IMR-90 (cell line): ENCODE measurements at places on chromosomes 12 and 14.
A peak's percentile ranks its signal among the peaks of the same experiment; 100 is the strongest.

GRCh38 chr12:113220593-113221180, 577 bp upstream of the TPCN1 start:
- DNase-seq = no peak

- peak; percentile 18 for DNase-seq
These were observed 357.8 kb downstream of the DUSP6 start for GRCh38 chr12:88994537-88994936.

- DNase-seq = no peak
These were observed 1.5 kb upstream of the NXPH4 start for GRCh38 chr12:57215065-57215464.

DNA sequence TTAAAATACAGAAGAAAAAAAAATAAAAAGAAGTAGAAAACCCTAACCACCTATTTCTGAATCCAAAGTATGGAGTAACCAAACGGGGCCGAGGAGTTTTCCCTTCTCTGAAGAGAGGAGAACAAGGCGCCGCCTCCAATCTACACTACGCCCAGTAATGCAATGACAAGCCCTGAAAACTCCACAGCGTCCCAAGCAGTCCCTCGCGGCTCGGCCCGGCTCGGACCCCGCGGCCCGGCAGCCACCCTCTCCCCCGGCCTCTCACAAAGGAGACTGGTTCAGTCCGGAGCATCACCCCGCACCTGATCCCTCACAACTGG, 371 bp downstream of the CHD8 start:
- DNase-seq = no peak

DNA sequence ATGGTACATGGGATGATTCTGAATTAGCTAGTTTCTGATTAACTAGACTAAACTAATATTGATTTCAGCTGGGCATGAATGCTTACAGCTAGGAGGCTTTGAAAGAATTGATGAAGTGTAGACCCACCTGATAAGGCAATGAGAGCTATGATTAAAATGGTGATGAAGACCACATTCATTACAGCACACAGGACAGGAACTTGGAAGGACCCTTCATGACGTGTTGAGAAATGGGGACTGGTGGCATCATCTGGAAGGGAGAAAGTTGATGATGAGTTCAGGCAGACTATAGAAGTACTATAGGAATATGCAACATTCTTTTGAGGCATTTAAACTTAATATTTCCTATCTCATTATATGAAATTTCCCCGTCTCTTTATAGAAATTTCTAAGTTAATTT, 4.5 kb downstream of the CD69 start:
- DNase-seq = no peak

- DNase-seq = peak; percentile 61
These were observed at the start of gene IGF1 for GRCh38 chr12:102480406-102480805. IGF1 (minus strand) TSS chr12:102480563; CDS start chr12:102480381, 182 bp downstream.

GRCh38 chr12:21545557-21545956, 19.5 kb downstream of the SPX start:
- no peak for DNase-seq

DNA sequence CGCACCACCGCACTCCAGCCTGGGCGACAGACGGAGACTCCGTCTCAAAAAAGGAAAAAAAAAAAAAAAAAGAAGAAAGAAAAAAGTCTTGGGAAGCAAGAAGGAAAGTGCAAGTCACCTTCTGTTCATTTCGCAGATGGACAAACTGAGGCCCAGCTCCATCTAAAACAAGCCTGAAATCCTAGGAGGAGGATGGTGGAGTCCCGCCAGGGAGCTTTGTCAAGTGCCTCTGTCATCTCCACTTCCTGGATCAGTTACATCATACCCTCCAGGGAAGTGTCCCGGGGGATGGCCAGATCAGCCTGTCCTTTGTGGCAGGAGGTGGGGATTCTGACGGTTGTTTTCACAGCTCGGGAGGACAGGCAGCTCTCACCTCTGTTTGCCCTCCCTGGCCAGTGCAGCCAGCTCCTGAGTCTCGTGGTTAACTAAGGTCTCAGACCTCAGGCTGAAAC, 8.7 kb upstream of the SDSL start:
- DNase-seq = peak; percentile 9

DNA sequence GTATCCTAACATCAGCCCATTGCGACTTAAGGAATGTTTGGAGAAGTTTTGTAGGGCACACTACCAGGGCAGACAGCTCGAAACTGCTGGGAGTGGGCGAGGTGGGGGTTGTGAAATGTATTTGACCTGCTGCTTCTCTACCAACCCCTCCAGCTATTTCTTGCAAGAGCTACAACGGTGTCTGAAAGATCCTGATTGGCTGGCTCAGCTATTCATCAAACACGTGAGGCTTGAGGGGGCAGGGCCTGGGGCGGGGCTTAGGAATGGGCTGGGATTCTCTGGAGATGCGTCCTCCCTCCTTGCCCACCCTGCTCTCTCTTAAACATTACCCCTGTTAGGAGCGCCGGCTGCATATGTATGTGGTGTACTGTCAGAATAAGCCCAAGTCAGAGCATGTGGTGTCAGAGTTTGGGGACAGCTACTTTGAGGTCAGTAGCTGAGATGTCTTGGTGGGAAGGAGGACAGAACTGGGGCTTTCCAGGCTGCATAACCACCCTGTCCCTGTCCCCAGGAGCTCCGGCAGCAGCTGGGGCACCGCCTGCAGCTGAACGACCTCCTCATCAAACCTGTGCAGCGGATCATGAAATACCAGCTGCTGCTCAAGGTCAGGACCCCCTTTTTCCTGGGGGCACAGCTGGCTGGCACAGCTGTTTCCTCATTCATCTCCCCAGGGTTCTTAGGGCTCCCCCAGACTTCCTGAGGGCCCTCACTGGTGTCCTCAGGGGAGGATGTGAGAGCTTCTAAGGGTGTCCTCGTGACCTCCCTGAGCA, 3.1 kb downstream of the ARHGEF25 start:
- DNase-seq = peak; percentile 15

DNA sequence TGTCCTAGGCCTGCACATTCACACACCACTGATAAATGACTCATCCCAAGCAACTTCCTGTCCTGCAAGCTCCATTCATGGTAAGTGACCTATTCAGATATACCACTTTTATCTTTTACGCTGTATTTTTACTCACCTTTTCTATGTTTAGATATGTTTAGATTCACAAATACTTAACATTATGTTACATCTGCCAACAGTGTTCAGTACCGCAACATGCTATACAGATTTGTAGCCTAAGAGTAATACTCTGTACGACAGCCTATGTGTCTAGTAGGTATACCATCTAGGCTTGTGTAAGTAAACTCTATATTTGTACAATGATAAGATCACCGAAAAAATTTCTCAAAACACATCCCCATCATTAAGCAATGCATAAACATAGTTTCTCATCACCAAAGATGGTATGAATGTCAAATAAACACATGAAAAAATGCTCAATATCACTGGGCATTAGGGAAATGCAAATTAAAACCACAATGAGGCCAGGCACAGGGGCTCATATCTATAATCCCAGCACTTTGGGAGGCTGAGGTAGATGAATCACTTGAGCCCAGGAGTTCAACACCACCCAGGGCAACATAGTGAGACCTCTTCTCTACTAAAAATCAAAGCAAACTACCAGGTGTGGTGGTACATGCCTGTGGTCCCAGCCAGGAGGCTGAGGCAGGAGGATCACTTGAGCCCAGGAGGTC, 20.7 kb downstream of the ATXN2 start:
- peak; percentile 91 for DNase-seq

DNA sequence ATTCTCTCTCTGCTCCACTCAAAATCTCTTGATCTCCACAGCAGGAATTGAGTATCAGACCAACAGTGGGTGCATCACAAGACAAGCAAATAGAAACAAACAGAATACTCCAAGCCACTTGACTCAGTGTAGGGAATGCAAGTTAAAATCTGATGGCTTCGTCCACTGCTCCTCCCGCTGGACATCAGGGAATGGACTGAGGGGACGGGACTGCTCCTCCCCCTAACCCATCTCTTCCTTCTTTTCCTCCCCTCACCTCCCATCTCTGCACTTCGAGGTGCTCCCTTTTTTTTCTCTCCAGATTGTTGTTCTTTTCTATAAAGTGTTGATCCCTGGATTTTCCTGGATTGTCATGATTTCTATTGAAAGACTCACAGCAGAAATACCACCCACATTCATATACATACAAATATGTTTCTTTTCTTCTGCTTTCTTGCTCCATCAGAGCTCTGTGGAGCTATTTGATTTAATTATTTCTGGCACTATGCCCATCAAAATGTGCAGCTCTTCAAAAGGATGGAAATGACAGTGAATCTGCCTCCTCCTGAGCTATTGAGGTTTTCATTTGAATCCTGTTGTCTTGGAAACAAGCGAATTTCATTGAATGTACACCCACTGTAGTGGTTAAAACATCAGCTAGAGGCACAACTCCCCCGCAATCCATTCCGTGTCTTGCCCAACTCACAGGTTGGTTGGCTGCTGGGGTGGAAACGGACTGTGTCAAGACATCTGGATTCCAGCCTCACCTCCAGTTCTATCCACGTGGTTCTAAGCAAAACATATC, 199.7 kb downstream of the SPTSSA start:
- no peak for DNase-seq

- DNase-seq = no peak
These were observed 70.0 kb downstream of the TTC6 start for GRCh38 chr14:37665479-37665878.

GRCh38 chr14:20652996-20653975, 11.8 kb upstream of the OR6S1 start:
- peak; percentile 67 for DNase-seq

DNA sequence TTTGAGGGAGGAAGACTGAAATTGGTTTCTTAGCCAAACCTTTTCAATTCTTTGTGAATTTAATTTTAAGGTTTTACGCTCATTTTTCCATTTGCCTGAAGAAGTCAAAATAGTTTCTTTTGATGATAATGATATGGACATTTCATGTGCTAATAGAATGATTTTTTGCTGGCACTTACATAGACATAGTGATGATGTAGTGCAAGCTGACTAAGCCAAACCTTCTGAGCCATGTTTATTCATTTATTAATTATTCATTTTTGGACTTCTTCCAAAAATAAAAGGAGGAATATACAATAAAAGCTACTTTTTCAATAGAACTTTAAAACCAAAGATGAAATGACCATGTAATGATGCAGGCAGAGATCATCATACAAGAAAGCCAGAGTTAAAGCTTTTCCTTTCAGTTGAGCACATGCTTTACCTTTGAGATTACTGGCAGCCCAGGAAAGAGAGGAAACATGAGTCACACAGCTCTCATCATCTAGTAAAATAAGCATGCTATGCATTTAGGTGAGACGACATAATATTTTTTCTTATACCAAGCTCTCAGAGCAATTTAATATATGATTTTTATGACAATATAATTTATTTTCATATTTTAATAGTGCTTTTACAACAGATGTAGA, 24.8 kb downstream of the KCNA1 start:
- peak; percentile 13 for DNase-seq

DNA sequence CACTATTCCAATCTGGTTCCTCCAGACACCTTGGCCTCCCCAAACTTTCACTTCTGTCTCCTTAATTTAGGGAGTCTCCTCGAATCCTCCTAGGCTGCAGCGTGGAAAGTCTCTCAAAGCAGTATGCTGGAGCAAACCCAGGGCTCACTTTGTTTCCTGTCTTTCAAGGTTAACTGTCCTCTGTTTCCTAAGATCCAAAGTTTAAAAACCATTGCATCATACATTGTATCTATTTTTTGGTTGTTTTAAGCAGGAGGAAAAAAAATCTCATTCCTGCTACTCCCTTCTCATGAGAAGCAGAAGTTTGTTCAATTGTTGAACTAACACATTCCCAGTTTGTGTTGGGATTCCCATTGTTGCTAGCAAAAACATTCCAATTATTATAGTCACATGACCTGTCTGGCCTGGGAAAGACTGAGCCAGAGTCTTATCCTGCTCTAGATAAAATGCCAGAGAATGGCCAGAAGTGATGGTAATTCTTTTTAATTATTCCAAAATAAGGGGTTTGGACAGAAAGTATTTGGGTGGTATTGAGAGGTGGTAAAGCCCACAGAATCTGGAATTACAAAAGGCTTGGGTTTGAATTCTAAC, 67.3 kb downstream of the HSPB8 start:
- no peak for DNase-seq

GRCh38 chr14:71290960-71291466, 383.8 kb downstream of the PCNX1 start:
- DNase-seq = peak; percentile 93

GRCh38 chr12:33519566-33519965, 79.9 kb upstream of the SYT10 start:
- DNase-seq = no peak

DNA sequence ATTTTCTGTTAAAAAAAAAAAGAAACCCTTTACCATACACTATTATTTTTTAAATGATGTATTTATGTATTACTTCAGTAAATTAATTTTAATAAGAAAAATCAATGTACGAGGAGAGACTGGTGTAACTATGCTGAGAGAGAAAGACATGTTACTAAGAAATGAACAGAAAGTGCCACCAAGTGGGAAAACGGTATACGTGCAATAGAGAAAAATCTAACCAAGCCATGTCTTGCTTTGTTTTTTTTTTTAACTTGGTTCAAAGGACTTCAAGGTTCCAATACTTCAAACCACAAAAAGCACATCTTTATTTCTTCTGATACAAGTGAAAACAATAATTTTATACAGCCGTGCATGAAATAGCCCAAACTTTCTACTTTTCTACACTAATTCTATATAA, 22.9 kb downstream of the NDUFA12 start:
- DNase-seq = peak; percentile 42

GRCh38 chr12:16606201-16606849, 363 bp upstream of the LMO3 start:
- DNase-seq = peak; percentile 27

GRCh38 chr14:38366374-38366773, 110.5 kb upstream of the CLEC14A start:
- DNase-seq = no peak

GRCh38 chr14:28773861-28774691, 7.5 kb downstream of the FOXG1 start:
- DNase-seq = peak; percentile 30

- DNase-seq = no peak
These were observed 75.4 kb upstream of the ARID2 start for GRCh38 chr12:45654002-45654665.

DNA sequence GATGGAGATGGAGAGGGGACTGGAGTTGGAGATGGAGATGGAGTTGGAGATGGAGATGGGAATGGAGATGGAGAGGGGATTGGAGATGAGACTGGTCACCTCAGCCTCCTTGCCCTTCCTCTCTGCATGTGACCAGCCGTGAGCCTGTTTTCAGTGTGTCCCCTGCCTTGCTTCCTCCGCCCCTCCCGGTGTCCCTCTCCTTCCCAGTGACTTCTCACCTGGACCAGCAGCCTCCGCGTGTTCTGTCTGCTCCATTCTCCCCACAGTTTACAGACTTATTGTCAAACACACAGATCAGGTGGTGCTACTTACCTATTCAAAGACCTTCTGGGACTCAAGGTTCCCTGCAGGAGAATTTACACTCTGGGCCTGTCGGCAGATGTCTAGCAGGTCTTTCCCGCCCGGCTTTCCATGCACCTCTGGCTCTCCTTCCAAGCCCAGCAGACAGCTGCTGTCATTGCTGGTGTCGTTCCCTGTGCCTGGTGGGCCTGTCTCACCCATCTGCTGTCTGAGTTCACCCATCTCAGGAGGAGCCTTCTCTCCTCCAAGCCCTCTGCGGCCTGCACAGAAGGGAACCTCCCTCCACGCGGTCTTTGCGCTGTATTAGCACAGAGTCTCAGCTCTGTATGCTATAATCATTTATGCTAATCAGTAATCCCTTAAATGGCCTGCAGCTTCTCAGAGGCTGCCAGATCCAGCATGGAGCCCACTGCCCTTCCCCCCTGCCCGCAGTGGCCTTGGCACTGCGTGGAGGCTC, 62.1 kb downstream of the ADGRD1 start:
- no peak for DNase-seq
